Stimulated activated CD4-positive, alpha-beta T cell treated with anti-CD3 and anti-CD28 coated beads, TNF-alpha, amount 100 ng/mL, for 1 hour (primary cell): ENCODE measurements at places on chromosomes 13 and 19.

GRCh38 chr19:7159105-7159933, 89.8 kb downstream of the ZNF557 start:
- no peak for DNase-seq

GRCh38 chr13:102642029-102642428, 45.2 kb downstream of the TPP2 start:
- no peak for DNase-seq

DNA sequence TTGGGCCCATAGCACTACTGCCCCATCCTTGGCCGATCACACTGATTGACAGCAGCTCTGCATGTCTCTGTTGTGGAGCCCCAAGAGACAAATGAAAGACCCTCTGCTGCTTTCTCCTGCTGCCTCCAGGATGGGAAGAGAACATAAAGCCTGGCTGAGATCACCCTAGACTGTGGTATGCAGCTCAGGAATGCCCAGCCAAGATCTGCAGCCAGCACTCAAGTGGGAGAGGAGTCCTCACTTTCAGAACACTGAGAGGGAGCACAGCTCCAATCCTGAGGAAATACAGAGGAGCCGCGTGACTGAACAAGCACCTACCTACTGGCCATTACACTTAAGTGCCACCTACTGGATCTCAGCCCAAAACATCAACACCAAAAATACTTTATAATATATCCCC, 203.0 kb downstream of the POSTN start:
- DNase-seq, result no peak

GRCh38 chr19:18204394-18205199, 755 bp upstream of the RAB3A start:
- no peak for DNase-seq
